ENCODE measurements at places on chromosomes 7 and 10.

DNA sequence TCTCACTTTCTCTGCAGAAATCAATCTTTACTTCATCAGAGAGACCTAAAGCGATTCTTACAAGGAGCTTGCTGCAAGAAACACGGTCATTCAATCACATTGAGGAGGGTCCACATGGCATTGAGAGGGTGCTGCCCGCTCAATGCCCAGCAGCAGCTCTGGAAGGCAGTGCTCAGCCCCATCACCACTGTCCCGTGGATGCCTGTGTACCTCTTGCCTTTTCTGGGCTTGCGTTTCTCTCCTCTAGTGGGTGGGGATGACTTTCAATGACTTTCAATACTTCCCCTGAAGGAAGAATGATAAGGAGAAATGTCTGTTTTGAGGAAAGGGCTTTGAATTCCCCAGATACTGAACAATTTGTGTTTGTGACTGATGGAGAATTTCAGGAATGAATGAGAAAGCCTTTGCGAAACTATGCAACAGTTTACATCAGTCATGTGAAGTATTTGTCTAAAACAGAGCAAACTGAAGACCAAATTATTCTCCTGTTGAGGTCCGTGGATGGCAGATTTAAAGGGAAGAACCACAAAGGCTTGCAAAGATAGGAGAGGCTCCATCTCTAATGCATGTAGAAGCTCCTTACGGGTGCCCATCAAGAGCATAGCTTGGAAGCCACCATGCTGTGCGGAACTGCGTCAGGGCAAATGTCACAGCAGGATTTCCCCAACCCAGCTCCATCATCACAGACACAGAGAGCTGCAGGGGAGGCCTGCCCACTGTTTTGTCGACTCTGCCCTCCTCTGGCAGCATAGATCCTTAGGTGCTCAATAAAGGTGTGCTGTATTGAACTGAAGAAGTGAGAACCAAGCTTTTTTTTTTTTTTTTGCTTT is 6.6 kb upstream of the ZNF22 start:
- peaks cover 11% of the 10 kb centered on the region for H3K4me1 ChIP-seq
- H3K27me3 ChIP-seq, result no peaks in the 10 kb centered on the region
- H3K27ac ChIP-seq, result peak overlapping the region; percentile 92
- no peaks in the 10 kb centered on the region for H3K36me3 ChIP-seq

DNA sequence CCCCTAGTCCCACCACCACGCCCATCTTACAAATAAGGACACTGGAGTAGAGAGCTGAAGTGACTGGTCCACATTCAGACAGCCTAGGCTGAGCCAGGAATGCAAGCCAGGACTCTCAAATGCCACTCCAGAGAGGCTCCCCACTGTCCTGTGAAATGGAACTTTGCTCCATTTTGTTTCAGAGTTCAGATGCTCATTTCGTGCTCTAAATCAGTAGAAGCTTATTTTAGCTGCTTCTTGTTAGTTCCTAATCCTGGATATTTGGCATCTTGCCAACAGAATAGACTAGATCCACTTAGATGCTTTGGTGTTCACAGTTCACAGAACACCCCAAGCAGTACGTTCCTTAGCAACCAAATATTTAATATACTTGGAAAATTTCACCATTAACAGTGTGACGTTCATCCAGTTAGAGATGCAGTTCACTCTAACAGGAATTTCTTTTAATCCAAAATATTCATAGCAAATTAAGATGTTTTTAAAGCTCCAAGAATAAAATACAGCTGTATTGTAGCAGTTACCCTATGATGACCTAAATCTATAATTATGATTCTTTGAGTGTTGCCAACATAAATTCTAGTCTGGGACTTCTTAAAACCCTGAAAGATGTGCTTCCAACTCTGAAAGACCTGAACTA is 7.3 kb downstream of the MMP21 start:
- H3K27ac ChIP-seq, result peak overlapping the region; percentile 40
- no peak for DNase-seq
- no peaks in the 10 kb centered on the region for H3K27me3 ChIP-seq

DNA sequence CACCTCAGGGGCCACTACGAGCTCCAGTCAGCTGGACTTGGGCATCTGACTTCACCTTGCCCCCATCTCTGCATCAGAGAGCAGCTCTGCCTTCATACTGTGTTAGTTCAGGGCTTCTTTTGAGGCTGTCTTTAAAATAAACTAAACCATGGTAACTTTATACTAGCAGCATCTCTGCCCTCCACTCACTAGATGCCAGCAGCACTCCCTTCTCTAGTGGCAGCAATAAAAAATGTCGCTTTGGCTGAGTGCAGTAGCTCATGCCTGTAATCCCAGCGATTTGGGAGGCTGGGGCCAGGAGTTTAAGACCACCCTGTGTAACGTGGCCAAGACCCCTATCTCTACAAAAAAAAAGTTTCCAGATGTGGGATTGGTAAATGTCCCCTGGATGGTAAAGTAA is 584.4 kb downstream of the INHBA start:
- no peaks in the 10 kb centered on the region for H3K27me3 ChIP-seq
- no peaks in the 10 kb centered on the region for H3K36me3 ChIP-seq
- no peak overlapping the region for H3K27ac ChIP-seq
- DNase-seq, result no peak
- H3K4me3 ChIP-seq, result no peak overlapping the region
- no peaks in the 10 kb centered on the region for H3K4me1 ChIP-seq

- no peak for DNase-seq
- H3K36me3 ChIP-seq, result no peaks in the 10 kb centered on the region
- no peak overlapping the region for H3K4me3 ChIP-seq
- no peak overlapping the region for H3K27ac ChIP-seq
- H3K27me3 ChIP-seq, result no peaks in the 10 kb centered on the region
These were observed 50.4 kb downstream of the NAMPT start for GRCh38 chr7:106234425-106234824.

- no peaks in the 10 kb centered on the region for H3K27me3 ChIP-seq
- DNase-seq, result no peak
- no peaks in the 10 kb centered on the region for H3K36me3 ChIP-seq
- H3K27ac ChIP-seq, result peak overlapping the region; percentile 64
- H3K4me1 ChIP-seq, result peaks cover 19% of the 10 kb centered on the region
These were observed 119.2 kb downstream of the NEURL1 start for GRCh38 chr10:103612462-103613365.

- H3K4me1 ChIP-seq, result peaks cover 5% of the 10 kb centered on the region
- no peak for DNase-seq
- H3K27ac ChIP-seq, result peak overlapping the region; percentile 97
- no peak overlapping the region for H3K4me3 ChIP-seq
These were observed 27.9 kb downstream of the GTF2IRD1 start for GRCh38 chr7:74481458-74482196.

- DNase-seq, result peak; percentile 86
- no peaks in the 10 kb centered on the region for H3K27me3 ChIP-seq
- H3K36me3 ChIP-seq, result no peaks in the 10 kb centered on the region
- H3K4me1 ChIP-seq, result peaks cover 4% of the 10 kb centered on the region
These were observed 29.3 kb downstream of the RHOBTB1 start for GRCh38 chr10:60914690-60915141.

- no peaks in the 10 kb centered on the region for H3K4me1 ChIP-seq
- H3K36me3 ChIP-seq, result no peaks in the 10 kb centered on the region
These were observed 49.6 kb downstream of the CYCS start for GRCh38 chr7:25075459-25075858.

DNA sequence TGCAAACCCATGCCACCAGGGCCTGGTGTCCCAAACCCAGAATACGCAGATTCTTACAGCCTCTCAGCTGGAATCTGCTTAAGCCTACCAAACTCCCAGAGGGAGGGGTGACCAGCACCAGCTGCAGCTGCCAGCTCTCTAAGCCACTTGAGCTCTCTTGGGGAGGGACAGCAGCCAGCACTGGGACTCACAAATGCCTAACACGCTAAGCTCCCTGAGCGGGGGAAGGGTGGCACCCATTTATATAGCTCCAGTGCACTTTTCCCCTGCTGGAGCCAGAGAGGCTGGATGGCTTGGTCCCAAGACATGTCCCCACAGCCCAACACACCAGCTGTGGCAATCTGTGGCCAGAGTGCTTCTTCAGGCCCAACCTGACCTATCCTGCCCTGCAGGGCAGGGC is 326.8 kb upstream of the NRG3 start:
- H3K27ac ChIP-seq, result no peak overlapping the region
- H3K4me1 ChIP-seq, result no peaks in the 10 kb centered on the region
- H3K36me3 ChIP-seq, result no peaks in the 10 kb centered on the region
- no peak for DNase-seq
- H3K4me3 ChIP-seq, result no peak overlapping the region
- H3K27me3 ChIP-seq, result no peaks in the 10 kb centered on the region

DNA sequence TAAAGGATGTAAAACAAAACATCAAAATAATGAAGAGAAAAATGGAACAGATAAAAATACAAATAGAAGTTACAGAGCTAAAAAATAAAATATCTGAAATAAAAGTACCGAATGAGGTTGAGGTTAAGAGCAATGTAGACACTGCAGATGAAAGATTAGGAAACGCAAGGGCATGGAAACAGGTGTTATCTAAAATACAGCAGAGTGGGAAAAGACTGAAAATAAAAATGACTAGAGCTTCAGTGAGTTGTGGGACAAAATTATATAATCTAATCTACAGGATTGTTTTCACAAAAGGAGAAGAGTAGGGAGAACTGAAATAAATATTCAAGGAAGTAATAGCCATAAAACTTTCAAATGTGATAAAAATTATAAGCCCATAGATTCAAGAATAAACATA is 123.8 kb downstream of the PTEN start:
- no peaks in the 10 kb centered on the region for H3K36me3 ChIP-seq
- H3K4me3 ChIP-seq, result no peak overlapping the region
- no peaks in the 10 kb centered on the region for H3K4me1 ChIP-seq
- DNase-seq, result no peak
- H3K27me3 ChIP-seq, result no peaks in the 10 kb centered on the region
- H3K27ac ChIP-seq, result no peak overlapping the region

Measured in uterus (tissue), 4 donors.